ENCODE measurements at places on chromosomes 1 and 21.

DNA sequence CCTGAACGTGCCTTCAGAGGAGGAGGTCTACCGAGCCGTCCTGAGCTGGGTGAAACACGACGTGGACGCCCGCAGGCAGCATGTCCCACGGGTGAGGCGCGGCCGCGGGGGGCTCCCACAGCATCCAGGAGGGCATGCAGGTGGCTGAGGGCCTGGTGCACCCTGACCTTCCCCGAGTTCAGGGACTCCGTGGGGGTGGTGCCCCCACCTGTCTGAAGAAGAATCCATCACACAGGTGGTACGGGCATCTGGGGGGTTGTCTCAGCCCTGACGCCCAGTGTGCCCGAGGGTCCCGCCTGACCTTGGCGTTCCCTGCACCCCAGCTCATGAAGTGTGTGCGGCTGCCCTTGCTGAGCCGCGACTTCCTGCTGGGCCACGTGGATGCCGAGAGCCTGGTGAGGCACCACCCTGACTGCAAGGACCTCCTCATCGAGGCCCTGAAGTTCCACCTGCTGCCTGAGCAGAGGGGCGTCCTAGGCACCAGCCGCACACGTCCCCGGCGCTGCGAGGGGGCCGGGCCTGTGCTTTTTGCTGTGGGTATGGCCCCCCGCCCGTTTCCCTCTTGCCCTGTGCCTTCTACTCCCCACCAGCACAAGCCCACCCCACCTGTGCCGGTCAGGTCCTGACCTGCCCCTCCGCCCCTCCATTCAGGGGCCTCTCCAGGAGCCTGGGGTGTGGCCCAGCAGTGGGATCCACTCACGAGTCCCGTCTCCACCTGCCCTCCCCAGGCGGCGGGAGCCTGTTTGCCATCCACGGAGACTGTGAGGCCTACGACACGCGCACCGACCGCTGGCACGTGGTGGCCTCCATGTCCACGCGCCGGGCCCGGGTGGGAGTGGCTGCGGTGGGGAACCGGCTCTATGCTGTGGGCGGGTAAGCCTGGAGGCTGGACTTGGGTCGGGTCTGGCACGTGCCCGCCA is 2.3 kb downstream of the KLHL17 start:
- no peak for DNase-seq

- DNase-seq, result no peak
These were observed 19.8 kb downstream of the PRPF38A start for GRCh38 chr1:52424231-52424636.

GRCh38 chr1:42034426-42034825 is 115.7 kb upstream of the HIVEP3 start:
- no peak for DNase-seq

DNA sequence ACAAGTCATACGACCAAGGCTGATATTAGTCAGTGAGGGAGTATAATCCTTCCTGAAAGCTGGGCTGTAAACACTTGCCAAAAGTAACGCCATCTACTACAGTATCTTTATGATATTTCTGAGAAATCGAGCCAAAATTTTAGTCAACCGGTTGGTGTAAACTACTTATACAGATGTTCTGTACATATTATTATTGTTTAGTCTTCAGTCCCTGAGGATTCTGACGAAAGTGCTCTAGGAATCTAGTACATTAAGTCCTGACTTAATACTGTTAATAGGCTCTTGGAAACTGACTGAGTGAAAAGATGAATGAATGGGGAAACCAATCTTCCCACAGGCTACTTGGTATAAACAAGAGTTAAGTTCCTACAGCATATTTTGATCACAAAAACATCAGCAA is 274.3 kb downstream of the USP25 start:
- no peak for DNase-seq

DNA sequence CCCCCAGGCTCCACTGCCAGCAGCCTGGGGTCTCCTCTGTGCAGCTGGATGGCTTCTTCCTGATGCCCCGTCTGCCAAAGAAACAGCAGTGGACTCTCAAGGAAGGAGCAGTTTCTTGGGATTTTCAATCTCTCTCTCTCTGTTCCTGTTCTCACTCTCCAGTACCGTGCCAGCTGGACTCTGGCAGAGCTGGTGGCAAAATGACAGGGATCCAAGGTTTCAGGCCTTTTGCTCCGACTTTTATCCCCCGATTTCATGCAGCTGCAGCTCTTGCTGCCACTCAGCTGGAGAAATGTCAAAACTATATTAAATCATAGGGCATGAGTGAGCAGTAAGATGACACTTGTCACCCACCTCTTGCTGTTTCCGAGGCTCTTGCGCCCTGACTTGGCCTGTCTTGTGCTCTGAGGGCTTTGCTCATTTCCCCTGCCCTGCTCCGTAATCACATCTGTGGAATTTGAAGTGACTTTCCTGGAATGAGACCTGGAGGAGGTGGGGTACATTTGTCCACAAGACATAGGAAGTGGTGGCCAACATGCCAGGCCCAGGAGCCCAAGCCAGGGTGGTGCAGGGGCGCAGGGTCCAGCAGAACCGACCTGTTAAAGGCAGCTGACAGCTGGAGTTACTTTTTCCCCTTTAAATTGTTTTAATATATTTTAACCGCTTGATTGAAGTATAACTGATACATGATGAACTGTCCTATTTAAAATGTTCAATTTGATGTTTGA is 576.2 kb downstream of the PTPRU start:
- DNase-seq, result no peak

- no peak for DNase-seq
These were observed 1.1 kb downstream of the ERO1B start for GRCh38 chr1:236280438-236281197.

GRCh38 chr1:56113679-56114078 is 465.7 kb downstream of the PLPP3 start:
- DNase-seq, result no peak
